ENCODE measurements at places on chromosomes 5 and 9.

GRCh38 chr9:33868440-33868973, 51.5 kb downstream of the UBE2R2 start:
- DNase-seq: no peak

DNA sequence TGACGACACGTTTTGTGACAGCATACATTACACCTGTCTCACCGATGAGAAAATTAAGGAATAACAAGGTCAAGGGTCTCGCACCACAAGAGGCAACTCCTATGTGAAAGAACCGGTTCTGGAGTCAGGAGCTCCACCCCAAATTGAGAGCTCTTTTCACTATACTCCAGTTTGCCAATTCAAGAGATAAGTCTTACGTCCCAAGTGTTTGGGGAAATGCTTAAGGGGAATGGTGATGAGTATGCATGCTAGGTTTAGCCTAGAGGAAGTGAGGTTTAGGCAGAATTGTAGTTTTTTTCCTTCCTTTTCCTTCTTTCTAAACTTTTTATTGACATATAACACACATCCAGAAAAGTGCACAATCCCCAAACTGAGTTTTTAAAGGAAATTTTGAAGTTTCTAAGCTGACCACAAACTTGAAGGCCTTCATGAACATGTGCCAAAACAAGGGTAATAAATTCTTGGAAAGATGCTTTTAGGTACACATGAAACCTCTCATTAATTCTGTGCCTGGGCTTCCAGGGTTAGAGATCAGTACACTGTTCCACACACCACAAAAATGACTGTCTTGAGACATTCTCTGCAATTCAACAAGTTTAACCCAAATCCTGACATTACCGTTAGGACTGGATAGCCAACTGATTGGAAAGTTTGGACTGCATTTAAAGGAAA, 127.6 kb upstream of the SLC1A3 start:
- no peak for DNase-seq

- no peak for DNase-seq
These were observed 66.8 kb upstream of the ITGA2 start for GRCh38 chr5:52922384-52922783.

GRCh38 chr5:63401436-63402046, 560.7 kb downstream of the HTR1A start:
- peak; percentile 22 for DNase-seq

- DNase-seq: no peak
These were observed 5.2 kb downstream of the CEMIP2 start for GRCh38 chr9:71762900-71763653.

GRCh38 chr5:66151030-66151429, 6.9 kb downstream of the SREK1 start:
- no peak for DNase-seq
